ENCODE measurements at places on chromosomes 3 and 15.
A peak's percentile ranks its signal among the peaks of the same experiment; 100 is the strongest.

DNA sequence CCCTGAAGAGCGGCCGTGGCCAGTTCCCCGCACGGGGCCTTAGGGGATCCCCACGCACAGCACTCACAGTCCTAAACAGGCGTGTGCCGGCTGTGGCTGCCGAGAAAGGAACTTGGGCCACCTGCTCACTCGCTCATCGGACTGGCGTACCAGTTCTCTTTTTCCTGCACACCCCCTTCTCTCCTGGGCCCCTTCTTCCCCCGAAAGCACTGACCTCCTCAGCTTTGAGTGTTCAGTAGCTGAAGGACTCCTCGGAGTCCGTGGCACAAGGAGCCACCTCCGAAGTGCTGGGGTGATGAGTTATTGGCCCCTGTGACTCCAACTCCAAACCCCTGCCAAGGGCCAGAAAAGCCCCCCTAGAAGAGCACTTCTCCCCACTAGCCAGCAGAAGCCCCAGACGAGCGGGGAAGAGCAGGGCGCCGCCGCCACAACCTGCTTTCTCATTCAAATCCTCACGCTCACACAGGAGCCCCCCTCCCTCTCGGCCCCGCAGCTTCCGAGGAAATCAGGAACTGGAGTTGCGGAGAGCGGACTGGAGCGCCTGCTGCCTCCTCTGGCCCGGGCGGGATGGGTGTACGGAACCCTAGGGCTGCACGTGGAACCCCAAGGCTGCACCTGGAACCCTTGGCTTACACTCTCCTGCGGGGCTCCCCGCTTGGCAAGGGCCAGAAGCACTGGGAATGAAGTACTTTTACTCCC is at the start of gene PLCH1:
Gene PLCH1 (minus strand): TSS at position 446 of the 699 bp plus-strand sequence. CDS start 40,847 bp downstream, outside the sequence.
- peak; percentile 42 for DNase-seq

- no peak for DNase-seq
Observed at GRCh38 chr3:136277634-136278033, 27.5 kb downstream of the PCCB start.

GRCh38 chr3:131329774-131330173 is 51.8 kb upstream of the NUDT16 start:
- DNase-seq: no peak

GRCh38 chr15:43267439-43267838 is 711 bp upstream of the TGM5 start:
- no peak for DNase-seq

- DNase-seq: peak; percentile 82
Observed at GRCh38 chr3:50194128-50194902, 2.9 kb downstream of the GNAT1 start.

GRCh38 chr3:128577711-128578110 is 72.9 kb downstream of the RPN1 start:
- no peak for DNase-seq

DNA sequence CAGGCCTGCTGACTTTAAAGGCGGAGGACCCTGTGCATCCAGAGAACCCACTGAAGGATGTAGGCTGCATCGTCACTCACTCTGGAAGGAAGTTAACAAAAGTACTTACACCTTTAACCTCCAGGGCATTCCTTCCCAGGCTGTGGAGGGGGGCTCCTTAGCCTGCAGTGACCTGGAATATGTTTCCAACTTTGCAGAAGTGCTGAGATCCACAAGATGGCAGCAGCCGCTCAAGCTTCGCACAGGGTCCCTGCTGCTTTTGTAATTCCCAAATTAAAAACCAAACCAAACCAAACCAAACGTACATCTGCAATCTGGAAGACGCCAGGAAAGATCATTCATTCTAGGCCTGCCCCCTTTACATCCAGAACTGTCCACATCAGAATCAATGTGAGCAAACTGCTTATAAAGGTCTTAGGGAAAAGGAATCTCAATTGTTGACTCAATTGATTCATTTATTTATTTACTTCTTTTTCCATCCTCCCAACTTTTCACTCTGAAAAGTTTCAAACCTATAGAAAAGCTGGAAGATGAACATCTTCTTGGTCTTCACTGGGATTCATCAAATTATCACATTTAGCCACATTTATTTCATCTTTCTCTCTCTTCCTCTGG is 70.5 kb upstream of the KLHL25 start:
- DNase-seq: no peak

- DNase-seq: no peak
Observed at GRCh38 chr15:80070840-80071239, 11.4 kb downstream of the ZFAND6 start.

DNA sequence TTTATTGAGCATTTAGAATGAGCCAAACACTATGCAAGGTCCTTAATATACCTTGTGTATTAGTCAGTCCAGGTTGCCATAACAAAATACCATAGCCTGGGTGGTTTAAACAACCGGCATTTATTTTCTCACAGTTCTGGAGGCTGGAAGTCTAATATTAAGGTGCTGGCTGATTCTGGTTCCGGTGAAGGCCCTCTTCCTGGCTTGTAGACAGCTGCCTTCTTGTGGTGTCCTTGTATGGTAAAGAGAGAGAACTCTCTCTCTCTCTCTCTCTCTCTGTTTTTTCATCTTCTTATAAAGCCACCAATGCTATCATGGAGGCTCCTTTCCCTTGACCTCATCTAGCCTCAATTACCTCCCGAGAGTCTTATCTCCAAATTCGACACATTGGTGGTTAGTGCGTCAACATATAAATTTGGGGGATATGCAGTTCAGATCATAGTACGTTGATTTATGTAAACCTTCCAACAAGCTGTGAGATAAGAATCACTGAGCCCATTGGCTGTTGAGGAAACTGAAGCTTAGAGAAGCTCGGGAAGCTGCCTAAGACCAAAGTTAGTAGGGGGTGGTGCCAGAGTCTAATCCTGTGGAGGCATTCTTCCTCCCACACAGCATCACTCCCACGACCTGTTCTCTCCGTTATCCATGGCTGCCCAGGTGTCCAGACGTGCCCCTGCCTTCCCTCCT is 298.0 kb upstream of the PROK2 start:
- no peak for DNase-seq

DNA sequence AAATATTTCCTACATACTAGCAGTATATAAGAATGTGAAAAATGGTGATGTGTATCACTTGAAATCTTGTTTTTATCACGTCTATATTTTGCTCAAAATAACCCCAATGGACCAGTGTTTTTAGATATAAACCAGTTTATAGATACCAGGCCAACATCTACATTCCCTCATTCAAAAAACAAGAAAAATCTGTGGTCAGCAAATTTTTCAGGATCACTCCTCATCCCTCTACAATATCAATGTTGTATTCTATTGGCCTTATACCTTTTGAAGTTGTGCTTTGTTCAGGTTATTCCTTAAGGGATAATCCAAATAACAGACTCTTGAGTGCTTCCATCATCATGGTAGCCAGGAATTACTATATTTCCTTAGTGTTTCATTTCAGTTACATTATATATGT is 332.9 kb upstream of the ARRDC4 start:
- no peak for DNase-seq

DNA sequence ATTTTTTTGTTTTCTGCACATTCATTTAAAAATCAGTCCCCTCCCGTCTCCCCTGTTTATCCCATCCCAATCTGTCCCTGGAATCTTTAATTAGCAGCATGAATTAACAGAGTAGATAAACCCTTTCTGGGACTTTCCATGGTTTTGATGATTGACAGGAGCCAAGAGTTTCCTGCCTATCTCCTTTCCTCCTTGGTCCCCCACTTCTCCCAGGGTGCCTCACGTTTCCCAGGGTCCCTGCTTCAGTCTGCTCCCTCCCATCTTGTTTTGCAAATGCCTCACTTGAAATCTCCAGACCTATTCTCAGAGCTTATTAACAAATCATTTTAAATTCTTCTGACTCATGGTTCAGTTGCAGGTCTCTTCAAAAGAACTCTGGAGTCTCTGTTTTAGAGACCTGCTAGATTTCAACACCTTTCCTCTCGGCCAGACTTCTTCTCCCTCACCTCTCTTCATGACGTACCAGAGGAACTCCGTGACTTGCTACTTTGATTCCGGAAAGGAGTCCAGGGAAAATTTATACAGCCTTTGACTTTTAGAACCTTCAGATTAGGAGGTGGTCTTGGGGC is 238.5 kb downstream of the ITPR1 start:
- DNase-seq: no peak

DNA sequence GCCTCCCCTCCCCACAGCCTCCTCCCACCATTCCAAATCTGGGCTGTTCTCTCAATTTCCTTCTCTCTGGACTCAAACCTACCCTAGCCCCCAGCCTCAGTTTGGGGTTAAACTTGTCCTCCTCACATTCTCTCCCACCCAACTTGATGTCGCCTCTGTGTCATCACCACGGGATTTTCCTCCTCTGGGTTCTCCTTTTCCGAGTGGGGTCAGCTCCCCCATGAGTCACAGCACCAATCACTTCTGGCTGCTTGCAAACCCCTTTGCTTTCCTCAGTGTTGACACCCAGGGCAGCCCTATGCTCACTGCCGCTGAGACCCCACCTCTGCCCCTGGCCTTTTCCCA is 451 bp downstream of the CCR5AS start:
- DNase-seq: no peak

- DNase-seq: peak; percentile 58
Observed at GRCh38 chr3:122564155-122564912, at the start of the genes DTX3L and PARP9. Gene DTX3L (plus strand): TSS chr3:122564338. CDS start chr3:122564427, 89 bp downstream. Gene PARP9 (minus strand): TSS chr3:122564300. CDS start chr3:122559620, 4,680 bp downstream.

DNA sequence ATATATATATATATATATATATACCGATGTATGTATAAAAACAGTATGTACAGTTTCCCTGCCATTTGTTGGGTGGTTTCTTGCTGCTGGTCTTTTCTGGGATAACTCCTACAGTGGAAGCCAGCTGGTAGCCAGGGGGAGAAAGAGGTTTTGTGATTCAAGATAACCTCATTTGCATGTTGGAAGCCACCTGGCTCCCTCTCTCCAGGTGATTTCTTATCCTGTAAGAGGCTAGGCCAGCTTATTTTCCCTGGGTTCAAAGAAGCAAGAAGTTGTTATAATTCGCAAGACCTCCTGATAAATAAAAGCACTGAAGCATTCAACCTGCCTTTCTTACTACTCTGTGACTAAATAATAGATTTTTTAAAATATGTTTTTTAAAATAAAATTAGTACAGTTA is 443.3 kb downstream of the VGLL3 start:
- DNase-seq: no peak

DNA sequence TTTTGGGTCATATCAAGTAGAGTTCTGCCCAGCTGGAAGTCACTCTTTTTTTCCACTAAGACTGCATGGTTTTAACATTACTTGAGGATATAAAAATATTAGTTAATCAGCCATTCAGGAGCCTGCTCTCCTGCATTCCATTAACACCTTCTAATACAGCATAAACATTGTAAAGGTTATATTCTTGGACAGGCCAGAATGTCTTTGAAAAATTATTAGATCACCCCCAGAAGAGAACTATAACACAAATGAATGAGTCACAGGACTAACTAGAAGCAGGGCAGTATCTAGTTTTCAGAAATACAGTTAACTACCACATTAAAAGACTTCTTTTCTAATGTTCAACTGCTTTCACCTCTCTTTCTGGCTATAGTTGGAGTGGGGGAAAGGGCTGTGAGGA is 80.9 kb downstream of the THBS1 start:
- DNase-seq: no peak

- DNase-seq: no peak
Observed at GRCh38 chr3:88267441-88267840, 117.7 kb downstream of the C3orf38 start.

DNA sequence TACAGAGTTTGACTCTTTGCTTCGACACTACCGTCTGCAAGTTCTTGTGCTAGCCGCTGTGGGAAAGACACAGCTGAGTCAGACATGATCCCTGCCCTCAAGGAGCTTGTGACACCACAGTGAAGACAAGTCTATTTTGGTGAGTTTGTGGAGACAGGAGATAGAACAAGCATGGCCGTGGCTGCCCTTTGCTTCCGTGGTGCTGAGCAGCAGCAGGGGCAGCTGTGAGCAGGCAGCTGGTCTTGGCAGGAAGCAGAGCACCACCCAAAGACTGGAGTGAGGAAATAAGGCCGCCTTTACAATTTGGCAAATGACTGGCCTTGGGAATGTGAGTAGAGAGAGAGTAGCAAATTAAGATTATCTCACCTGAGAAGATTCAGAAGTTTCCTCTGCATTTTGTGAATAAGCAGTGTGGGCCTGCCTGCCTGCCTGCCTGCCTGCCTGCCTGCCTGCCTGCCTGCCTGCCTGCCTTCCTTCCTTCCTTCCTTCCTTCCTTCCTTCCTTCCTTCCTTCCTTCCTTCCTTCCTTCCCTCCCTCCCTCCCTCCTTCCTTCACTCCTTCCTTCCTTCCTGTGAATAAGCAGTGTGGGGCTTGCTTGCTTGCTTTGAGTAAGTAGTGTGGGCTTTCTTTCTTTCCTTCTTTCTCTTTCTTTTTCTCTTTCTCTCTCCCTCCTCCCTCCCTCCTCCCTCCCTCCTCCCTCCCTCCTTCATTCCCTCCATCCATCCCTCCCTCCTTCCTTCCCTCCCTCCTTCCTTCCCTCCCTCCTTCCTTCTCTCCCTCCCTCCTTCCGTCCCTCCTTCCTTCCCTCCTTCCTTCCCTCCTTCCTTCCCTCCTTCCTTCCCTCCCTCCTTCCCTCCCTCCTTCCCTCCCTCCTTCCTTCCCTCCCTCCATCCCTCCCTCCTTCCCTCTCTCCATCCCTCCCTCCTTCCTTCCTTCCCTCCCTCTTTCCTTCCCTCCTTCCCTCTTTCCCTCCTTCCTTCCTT is 1.6 kb upstream of the GCNT3 start:
- no peak for DNase-seq

DNA sequence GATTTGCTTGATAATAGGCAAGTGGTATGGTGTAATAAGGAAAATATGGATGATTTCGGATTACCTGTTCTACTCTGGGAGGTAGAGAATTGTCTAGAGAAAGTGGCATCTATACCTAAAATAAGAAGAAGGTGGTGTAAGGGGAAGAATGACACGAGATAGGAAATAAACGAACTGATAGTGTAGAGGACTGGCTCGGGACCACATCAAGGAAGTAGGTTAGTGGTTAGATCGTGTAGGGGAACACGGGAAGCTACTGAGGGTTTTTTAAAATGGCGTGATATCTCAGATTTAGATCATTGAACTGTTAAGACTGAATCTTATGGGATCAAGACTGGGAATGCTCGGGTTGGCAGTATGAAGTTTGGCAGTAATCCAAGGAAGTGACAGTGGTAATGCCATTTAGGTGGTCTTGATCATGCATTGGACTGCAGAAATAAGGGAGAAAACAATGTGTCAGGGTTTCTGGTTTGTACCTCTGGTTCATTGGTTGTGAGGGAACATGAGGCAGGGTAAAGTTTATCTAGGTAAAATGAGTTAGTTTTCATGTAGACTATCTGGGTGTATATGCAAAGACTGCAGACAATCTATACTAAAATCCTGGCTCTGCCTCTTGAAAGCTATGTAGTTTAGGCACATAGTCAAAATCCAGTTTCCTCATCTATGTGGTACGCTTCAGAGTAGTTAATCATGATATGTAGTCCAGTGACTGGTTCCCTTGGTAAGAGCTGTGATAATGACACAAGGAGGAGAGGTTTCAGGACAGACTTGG is 7.4 kb downstream of the RPL14 start:
- no peak for DNase-seq

DNA sequence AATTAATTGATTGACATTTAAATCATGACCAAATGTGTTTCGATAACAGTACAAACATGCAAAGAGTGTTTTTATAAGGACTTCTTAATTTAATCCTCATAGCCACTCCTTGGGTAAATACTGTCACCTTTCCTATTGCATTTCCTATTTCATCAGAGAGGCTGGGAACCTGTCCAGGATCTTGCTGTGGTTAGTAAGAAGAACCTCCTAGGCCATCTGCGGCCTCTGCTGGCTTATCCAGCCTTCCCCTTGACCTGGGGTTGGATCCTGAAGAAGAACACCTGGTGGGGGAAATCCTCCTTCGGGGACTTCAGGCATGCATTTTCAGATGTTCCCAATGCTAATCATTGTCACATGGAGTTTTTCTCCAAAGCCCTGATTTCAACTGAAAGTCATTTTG is 25.5 kb downstream of the GLDN start:
- no peak for DNase-seq

- no peak for DNase-seq
Observed at GRCh38 chr3:121710347-121710746, 39.2 kb downstream of the GOLGB1 start.
